Ureter (tissue), 1 donor: ENCODE measurements at places on chromosomes 11 and 22. TPM values are rescaled to one million over a fixed set of nuclear protein-coding genes. Genes with fewer than 3 reads are reported as not detected.

GRCh38 chr22:41596776-41597634 lies 7.4 kb upstream of the PMM1 start:
- DNase-seq, result no peak

- DNase-seq, result no peak
Observed at GRCh38 chr11:117912497-117912896, 16.7 kb downstream of the TMPRSS13 start.

- no peak for DNase-seq
Observed at GRCh38 chr11:82865841-82866240, 34.4 kb downstream of the PRCP start.

GRCh38 chr11:1015826-1016545 lies 20.5 kb downstream of the MUC6 start:
- DNase-seq, result no peak

- DNase-seq, result no peak
Observed at GRCh38 chr11:75879737-75880136, 64.7 kb downstream of the UVRAG start.

DNA sequence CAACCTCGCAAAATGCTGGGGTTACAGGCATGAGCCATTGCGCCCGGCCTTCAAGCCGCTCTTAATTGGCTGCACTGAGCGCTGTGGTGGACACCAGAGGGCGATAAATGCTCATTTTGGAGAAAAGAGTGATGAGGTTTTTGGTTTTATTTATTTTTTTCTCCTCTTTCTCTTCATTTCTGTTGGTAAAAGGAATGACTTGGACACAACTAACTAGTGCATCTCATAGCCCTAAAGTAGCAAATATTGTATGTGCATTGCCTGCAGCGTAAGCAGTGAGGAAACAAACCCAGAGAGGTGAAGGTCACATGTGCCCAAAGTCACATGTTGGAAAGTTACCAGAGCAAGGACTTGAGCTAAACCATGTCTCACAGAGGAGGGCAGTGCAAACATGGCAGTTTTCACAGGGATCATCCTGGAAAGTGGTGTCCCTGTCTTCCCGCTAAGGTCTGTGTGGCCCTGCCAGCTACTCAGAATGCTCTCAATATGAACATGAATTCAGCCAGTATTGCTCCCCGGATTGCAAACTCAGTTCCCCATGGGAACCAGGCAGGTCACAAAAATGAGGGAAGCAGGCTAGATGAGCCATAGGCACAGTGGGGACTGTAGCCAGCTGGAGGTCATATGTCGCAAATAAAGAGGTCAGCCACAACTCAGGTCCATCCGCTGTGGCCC lies 8.6 kb upstream of the CD82 start:
- DNase-seq, result peak; percentile 66

- DNase-seq, result no peak
Observed at GRCh38 chr22:49789289-49790141, 38.2 kb downstream of the BRD1 start.

- DNase-seq, result no peak
Observed at GRCh38 chr22:28132466-28132865, 213.4 kb upstream of the PITPNB start.

The LYVE1 gene
- 30.8 TPM for total RNA-seq

DNA sequence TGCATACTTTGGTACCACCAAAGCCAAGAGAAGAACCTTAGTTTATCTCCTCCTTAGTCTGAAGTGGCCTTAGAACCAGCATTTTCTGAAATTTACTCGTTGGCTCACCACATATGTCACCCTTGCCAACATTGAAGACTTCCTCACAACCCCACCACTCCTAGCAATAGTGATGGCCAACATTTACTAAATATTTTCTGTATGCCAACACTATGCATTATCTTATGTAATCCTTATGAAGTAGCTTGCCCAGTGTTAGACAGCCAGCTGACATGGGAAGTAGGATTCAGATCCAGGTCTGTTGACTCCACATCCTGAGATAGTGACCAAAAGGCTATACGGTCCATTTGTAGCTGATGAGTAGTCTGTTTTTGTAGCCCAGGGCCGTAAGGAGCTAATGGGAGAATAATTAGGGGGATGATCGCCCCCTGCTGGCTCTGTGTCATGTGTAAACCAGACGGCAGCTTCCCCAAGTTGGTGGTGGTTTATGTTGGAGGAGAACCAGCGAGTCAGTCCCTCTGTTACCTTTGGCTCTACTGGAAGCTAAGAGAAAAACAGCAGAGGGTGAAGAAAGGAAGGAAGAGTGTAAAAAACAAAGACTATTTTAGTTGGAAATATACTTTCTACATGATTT lies 120.5 kb upstream of the RASSF10 start:
- DNase-seq, result peak; percentile 89

The HTR3B gene
- not detected for total RNA-seq

GRCh38 chr22:36182857-36183256 lies 18.8 kb downstream of the APOL4 start:
- DNase-seq, result no peak

DNA sequence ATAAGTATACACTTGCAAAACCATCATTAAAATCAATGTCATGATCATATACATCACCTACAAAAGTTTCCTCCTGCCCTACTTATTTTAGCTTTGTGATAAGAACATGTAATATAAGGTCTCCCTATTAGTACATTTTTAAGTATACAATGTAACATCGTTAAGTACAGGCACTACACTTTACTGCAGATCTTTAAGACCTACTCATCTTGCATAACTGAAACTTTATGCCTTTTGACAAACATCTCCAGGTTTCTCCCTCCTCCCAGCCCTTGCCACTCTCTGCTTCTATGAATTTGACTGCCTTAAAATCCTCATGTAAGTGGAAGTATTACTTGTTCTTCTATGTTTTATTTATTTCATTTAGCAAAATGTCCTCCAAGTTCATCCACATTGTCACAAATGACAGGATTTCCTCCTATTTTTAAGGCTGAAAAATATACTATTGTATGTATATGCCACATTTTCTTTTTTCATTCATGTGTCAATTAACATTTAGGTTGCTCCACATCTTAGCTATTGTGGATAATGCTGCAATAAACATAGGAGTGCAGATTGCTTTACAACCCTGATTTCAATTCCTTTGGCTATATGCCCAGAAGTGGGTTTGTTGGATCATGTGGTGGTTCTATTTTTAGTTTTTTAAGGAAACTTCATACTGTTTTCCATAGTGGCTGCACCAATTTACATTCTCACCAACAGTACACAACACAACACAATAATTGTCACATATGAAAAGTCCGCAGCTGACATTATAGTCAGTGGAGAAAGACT lies 471.1 kb upstream of the ANO3 start:
- no peak for DNase-seq

GRCh38 chr22:46773076-46773475 lies 10.6 kb downstream of the TBC1D22A start:
- DNase-seq, result no peak

The SERPING1 gene
- 302 TPM for total RNA-seq

The CADM1 gene
- 58.0 TPM for total RNA-seq

DNA sequence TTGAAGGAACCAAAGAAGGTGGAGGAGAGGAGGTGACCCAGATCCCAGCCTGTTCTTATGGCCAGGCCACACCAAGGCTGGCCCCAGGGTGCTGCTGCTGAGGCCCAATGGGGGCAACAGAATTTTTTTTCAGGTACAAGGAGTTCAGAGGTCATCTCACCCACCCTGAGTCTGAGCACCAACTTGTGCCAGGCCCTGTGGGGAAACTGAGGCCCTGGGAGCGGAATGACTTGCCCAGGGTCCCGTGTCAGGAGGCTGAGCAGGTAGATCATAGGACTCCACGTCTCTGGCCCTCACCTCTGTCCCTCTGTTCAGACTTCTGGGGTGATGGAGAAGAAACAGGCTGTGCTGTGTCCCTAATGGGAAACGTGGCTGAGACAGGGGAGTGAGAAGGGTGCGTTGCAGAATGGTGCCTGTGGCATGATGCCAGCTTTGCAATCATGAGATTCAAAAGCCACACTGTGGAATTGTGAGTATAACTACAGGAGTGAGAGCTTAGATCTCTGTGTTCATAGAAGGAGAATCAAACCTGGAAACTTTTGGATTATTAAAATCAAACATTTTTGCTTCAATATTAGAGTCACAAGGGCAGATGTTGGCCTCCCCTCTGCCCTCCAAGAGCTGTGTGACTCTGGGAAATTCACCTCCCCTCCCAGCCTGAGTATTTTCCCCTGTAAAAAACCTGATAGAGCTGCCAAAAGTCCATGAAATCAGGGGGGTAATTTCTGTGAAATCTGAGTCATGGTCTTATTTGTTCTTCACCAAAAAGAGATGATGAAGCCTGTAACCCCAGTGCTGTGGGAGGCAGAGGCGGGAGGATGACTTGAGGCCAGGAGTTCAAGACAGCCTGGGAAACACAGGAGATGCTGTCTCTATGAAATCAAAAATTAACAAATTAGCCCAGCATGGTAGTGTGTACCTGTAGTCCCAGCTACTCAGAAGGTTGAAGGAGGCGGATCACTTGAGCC lies 874 bp downstream of the APOL1 start:
- no peak for DNase-seq
